ENCODE measurements at places on chromosomes 4 and X. TPM values are rescaled to one million over a fixed set of nuclear protein-coding genes. Genes with fewer than 3 reads are reported as not detected.
A peak's percentile ranks its signal among the peaks of the same experiment; 100 is the strongest.

DNA sequence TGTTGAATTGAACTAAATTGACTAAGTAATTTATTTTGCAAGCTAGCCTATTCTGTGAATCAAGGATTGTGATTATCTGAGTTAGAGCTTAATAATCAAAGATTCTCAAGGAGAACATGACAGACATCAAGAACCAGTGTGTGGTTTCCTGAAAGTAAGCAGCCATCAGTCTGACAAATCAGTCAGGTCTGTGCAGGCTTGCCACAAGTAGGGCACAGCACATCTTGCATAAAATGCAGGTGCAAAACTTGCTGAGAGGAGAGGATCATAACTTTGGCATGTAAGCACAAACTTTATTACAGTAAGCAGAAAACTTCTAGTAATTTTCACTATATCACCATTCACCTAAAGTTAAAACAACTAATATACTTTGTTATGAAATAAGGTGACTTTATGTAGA is 22.5 kb downstream of the FAM241A start:
- H3K36me3 ChIP-seq, result peaks cover 17% of the 10 kb centered on the region
- no peak for DNase-seq
- H3K27ac ChIP-seq, result peak overlapping the region; percentile 15
- H3K27me3 ChIP-seq, result no peaks in the 10 kb centered on the region

DNA sequence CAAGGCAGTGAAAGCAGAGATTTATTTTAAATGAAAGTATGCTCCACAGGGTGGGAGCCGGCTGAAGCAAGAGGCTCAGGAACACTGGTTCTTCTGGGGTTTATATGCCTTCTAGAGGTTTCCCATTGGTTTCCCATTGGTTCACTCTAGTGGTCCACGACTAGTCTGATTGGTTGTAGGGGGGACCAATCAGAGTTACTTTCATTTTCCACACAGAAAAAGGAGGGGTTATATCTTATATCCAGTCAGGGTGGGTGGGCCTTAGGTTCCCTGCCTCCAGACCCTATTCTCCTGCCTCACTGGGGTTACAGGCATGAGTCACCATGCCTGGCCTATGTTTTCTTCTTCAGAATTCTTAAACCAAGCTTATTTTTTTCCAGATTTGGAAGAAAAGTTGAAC is 101.6 kb downstream of the KLHL8 start:
- no peaks in the 10 kb centered on the region for H3K27me3 ChIP-seq
- peaks cover 44% of the 10 kb centered on the region for H3K36me3 ChIP-seq
- H3K4me3 ChIP-seq, result no peak overlapping the region

DNA sequence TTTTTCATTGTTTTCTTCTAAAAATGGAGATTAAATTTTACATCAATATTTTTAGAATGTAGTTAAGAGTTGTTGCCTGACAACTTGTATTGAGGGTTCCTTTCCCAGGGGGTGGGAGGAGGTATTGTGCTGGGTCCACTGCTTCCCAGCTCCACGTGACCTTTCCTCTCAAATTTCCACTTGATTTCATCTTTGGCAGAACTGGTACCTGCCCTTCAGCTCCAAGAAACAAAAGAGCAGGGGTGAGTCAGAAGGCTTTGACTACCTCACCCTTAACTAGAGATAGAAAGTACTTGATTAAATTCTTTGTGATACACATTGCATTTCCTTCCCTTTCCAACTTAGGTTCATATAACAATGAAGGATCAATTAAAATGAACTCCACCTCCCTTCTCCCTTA is 19.7 kb downstream of the TRIM2 start:
- H3K27me3 ChIP-seq, result peaks cover 13% of the 10 kb centered on the region
- no peak overlapping the region for H3K27ac ChIP-seq
- H3K4me1 ChIP-seq, result peaks cover 12% of the 10 kb centered on the region

GRCh38 chrX:119497185-119497584 is 28.9 kb downstream of the SLC25A5 start:
- H3K27ac ChIP-seq, result no peak overlapping the region
- peaks cover 23% of the 10 kb centered on the region for H3K4me1 ChIP-seq
- peaks cover 8% of the 10 kb centered on the region for H3K27me3 ChIP-seq
- no peak for DNase-seq
- H3K4me3 ChIP-seq, result no peak overlapping the region

GRCh38 chr4:165016971-165017370 is 14.8 kb upstream of the TRIM60 start:
- peaks cover 14% of the 10 kb centered on the region for H3K27me3 ChIP-seq
- H3K27ac ChIP-seq, result peak overlapping the region; percentile 53
- DNase-seq, result no peak
- no peaks in the 10 kb centered on the region for H3K36me3 ChIP-seq
- no peaks in the 10 kb centered on the region for H3K4me1 ChIP-seq

DNA sequence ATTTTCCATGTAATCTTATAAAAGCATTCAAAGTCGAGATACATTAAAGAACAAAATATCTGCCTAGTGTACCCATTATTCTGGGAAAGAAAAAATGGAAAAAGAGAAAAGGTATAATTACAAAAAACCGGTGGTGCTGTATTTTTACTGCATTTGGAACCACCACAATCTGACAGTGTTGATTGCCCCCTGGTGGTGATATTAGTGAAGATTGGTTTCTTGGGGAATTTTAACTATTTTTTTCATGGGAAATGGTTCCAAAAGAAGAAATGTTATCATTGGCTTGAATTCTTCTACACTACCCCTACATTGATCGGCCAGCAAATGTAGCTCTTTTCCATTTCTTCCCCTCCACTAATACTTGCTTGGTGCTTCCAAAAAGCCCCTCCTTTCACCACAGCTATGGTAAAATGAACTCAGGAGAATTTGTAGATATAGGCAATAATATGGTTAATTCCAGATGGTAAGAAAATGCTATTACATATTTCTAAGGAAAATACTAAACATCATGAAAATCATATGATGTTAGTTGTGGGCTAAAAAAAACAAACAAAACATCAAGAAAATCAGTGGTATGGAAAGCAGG is 50.0 kb downstream of the COX18 start:
- no peak overlapping the region for H3K27ac ChIP-seq
- H3K36me3 ChIP-seq, result no peaks in the 10 kb centered on the region
- peak; percentile 7 for DNase-seq
- peaks cover 17% of the 10 kb centered on the region for H3K27me3 ChIP-seq
- H3K4me1 ChIP-seq, result peaks cover 9% of the 10 kb centered on the region

- no peaks in the 10 kb centered on the region for H3K36me3 ChIP-seq
- H3K4me1 ChIP-seq, result no peaks in the 10 kb centered on the region
- H3K27me3 ChIP-seq, result peaks cover 8% of the 10 kb centered on the region
Measured at GRCh38 chr4:155828628-155829027, 37.4 kb downstream of the ASIC5 start.

DNA sequence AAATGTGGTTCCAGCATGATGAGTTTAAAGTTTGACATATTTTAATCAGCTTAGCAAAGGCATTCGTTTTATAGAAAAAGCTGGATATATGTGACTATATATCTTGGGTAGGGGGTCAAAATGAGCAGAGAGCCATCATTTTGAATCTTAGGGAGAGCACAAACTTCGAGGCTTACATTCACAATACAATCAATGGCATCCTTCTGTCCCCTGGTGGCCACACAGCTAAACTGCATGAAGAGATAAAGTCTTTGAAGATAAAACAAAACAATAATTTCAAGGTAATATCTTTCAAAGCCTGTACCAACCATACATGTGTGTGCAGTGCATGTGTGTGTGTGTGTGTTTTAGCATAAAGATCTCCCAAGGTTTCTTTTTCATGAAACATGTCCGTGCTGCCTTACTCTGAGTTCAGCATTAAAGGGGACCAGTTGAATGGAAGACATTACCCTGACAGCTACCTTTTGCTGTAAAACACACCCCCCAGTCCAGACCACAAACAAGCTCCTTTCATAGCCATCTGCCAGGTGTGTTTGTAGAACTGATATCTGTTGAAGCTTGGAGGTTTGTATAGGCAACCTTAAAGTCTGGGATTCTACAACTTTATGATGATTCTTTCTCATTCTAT is 22.0 kb downstream of the DYNLT3 start:
- H3K36me3 ChIP-seq, result no peaks in the 10 kb centered on the region
- no peak overlapping the region for H3K4me3 ChIP-seq
- H3K27me3 ChIP-seq, result no peaks in the 10 kb centered on the region
- peaks cover 44% of the 10 kb centered on the region for H3K4me1 ChIP-seq
- peak; percentile 52 for DNase-seq

GRCh38 chr4:1768367-1769034 is 24.6 kb upstream of the FGFR3 start:
- H3K27me3 ChIP-seq, result peaks cover 44% of the 10 kb centered on the region
- no peaks in the 10 kb centered on the region for H3K36me3 ChIP-seq
- H3K4me3 ChIP-seq, result peak overlapping the region; percentile 77
- peaks cover 12% of the 10 kb centered on the region for H3K4me1 ChIP-seq
- no peak overlapping the region for H3K27ac ChIP-seq

GRCh38 chr4:109389369-109390114 is 44.1 kb upstream of the SEC24B start:
- H3K4me1 ChIP-seq, result no peaks in the 10 kb centered on the region
- H3K27ac ChIP-seq, result no peak overlapping the region
- H3K4me3 ChIP-seq, result no peak overlapping the region
- peaks cover 17% of the 10 kb centered on the region for H3K27me3 ChIP-seq
- H3K36me3 ChIP-seq, result no peaks in the 10 kb centered on the region

GRCh38 chr4:158949099-158949498 is 153.8 kb upstream of the RAPGEF2 start:
- no peak overlapping the region for H3K4me3 ChIP-seq
- H3K27me3 ChIP-seq, result peaks cover 27% of the 10 kb centered on the region
- H3K36me3 ChIP-seq, result peaks cover 21% of the 10 kb centered on the region
- no peak for DNase-seq
- H3K27ac ChIP-seq, result no peak overlapping the region
- no peaks in the 10 kb centered on the region for H3K4me1 ChIP-seq

- no peaks in the 10 kb centered on the region for H3K36me3 ChIP-seq
- DNase-seq, result no peak
Measured at GRCh38 chr4:26257850-26258249, 63.0 kb upstream of the RBPJ start.

DNA sequence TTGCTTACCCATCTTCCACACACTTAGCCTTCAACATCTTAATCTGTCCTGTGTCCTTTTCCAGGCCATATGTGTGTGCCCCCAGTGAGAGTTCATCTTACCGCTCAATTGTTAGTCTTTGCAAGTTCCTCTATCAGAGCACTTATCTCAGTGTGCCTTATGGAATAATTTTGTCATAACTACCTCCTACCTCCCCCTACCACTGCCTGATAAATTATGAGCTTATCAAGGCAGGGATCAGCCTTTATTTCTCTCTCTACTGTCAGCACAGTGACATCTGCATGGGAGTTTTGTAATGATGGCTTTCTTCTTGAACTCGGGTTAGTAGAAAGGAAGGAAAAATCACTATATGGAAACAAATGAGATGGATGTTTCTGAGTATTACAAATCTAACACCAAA is 53.2 kb downstream of the MTM1 start:
- DNase-seq, result no peak
- no peaks in the 10 kb centered on the region for H3K4me1 ChIP-seq

DNA sequence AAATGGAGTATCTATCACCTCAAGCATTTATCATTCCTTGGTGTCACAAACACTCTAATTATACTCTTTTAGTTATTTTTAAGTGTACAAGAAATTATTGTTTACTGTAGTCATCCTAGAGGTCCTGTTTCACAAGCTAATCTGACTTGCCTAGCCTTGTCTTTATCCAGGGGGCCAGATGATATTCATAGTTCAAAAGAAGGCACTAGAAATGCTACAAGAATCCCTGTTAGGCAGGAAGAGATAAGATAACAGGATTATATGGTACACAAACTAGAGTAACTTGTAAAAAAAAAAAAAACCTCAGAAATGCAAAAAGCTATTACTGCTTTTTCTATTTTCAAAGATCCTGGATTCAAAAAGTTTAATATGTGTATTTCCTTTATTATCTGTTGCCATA is 95.8 kb downstream of the MBNL3 start:
- no peaks in the 10 kb centered on the region for H3K36me3 ChIP-seq
- H3K27me3 ChIP-seq, result no peaks in the 10 kb centered on the region
- DNase-seq, result no peak
- H3K27ac ChIP-seq, result no peak overlapping the region

DNA sequence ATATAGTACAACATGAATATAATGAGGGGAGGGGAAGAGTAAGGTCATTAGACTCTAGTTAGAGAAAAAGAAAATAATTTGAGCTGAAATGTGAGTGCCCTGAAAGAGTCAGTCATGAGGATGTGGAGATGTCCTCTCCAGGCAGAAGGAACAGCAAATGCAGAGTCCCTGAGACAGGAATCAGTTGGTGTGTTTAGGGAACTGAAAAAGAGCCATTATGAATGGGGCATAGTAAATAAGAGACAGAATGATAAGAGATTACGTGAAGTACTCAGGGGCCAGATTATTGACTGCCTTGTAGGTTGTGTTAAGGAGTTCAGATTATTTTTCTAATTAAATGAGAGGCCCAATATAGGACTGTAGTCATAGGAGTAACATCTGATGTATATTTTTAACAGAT is 147.0 kb downstream of the PDLIM5 start:
- H3K27ac ChIP-seq, result no peak overlapping the region
- no peaks in the 10 kb centered on the region for H3K27me3 ChIP-seq
- no peak for DNase-seq
- H3K4me1 ChIP-seq, result no peaks in the 10 kb centered on the region

DNA sequence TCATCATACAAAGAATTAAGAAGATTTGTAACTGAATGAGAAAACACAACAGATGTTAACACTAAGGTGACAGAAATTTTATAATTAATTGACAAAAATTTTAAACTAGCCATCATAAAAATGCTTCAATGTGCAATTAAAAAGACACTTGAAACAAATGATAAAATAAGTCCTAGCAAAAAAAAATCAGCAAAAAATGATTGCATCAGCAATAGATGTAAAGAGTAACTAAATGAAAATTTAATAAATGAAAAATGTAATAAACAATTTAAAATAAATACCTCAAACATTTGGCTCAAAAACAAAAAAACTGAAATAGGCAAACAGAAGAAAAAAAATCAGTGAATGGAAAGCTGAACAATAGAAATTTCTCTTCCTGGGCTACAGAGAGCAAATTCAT is 380.7 kb upstream of the GALNTL6 start:
- H3K4me1 ChIP-seq, result no peaks in the 10 kb centered on the region
- H3K27ac ChIP-seq, result no peak overlapping the region
- H3K27me3 ChIP-seq, result no peaks in the 10 kb centered on the region

GRCh38 chrX:30228526-30228925 is 1.9 kb upstream of the MAGEB3 start:
- no peaks in the 10 kb centered on the region for H3K27me3 ChIP-seq
- H3K27ac ChIP-seq, result no peak overlapping the region

- H3K36me3 ChIP-seq, result no peaks in the 10 kb centered on the region
- no peak for DNase-seq
- H3K27ac ChIP-seq, result no peak overlapping the region
Measured at GRCh38 chr4:120850018-120850599, 72.4 kb downstream of the PRDM5 start.

- H3K4me3 ChIP-seq, result no peak overlapping the region
- H3K4me1 ChIP-seq, result no peaks in the 10 kb centered on the region
- H3K27me3 ChIP-seq, result no peaks in the 10 kb centered on the region
Measured at GRCh38 chrX:45479835-45480422, 279.3 kb upstream of the DIPK2B start.

ENPEP gene
- polyA plus RNA-seq, result not detected

CDKL2 gene
- polyA plus RNA-seq, result not detected

SYTL4 gene
- polyA plus RNA-seq, result 0.19 TPM

SCD5 gene
- 0.15 TPM for polyA plus RNA-seq

FOXR2 gene
- not detected for polyA plus RNA-seq

NXF2B gene
- not detected for polyA plus RNA-seq

TMEM31 gene
- not detected for polyA plus RNA-seq

GABRQ gene
- not detected for polyA plus RNA-seq

HEPH gene
- not detected for polyA plus RNA-seq
